ENCODE measurements at places on chromosomes 6 and 20.
A peak's percentile ranks its signal among the peaks of the same experiment; 100 is the strongest.

- DNase-seq, result no peak
Measured at GRCh38 chr6:15539722-15540270, 123.0 kb downstream of the DTNBP1 start.

GRCh38 chr20:44212792-44213191, 2.2 kb upstream of the OSER1 start:
- DNase-seq, result no peak

- DNase-seq, result no peak
Measured at GRCh38 chr6:134826889-134827737, 122.8 kb downstream of the ALDH8A1 start.

GRCh38 chr6:168217880-168218537, 101.6 kb downstream of the DACT2 start:
- DNase-seq, result no peak

GRCh38 chr6:3280866-3281465, 22.2 kb downstream of the PSMG4 start:
- DNase-seq, result no peak

DNA sequence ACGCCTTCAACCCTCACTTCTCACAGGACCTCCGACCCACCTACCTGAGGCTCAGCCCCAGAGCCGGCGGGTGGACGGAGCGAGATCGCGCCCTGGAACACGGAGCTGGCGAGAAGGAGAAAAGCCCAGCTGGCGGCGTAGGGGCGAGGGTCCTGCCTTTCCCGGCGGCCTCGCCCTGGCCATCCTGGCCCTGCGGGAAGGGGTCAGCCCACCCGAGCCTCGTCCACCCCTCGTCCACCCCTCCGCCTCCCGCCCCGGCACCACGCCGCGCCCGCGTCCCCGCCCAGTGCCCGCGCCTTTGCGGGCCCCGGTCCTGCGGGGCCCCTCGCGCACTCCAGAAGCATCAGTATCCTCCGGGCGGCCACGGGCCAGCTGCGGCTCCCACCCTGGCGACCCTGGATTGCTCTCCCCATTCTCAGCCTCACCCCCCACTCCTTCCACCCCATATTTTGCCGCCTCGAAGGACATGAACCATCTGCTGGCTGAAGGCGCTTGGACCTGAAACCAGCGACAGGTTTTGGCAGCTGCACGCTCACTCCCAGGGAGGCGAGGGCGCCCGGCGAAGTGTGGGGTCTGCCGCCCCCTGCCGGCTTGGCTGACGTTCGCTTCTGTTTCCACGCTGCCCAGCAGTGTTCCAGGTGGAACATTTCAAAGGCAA, 65.1 kb downstream of the PLG start:
- DNase-seq, result peak; percentile 57

DNA sequence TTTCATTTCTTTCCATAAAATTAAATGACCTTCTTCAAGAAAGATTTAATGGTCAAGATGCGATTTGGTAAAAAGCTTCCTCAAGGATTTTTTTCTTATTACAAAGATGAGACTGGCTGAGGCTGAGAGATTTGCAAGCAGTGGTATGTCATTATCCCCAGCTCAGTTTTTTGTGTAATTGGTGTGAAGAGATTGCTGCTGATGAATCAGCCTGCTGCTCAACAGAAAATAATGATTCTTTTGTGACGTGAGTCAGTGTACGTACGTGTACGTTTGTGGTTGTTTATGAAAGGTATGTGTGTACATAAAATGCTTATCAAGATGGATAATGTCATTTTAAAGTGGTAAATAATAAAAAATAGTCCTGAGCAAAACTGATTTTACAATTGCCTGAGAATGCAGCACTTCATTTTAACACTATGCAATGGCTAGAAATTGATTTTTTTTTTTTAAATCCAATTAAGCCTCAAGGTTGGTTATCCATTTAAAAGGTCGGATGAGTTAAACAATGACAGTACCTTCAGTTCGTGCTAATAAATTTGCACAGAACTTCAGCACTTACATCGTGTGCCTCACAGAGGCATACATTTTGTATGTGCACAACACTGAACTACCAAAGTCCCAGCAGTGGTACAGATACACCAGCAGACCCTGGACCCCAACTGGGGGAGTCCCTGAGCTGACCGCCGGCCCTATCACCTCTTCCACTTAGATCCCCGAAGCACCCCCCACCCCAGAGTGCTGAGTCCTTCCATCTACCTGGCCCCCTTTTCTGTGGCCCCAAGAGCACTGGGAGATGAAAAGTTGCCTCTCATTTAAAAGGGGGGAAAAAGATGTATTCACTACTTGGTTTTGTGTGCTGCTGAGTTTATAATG, 9.7 kb upstream of the NPEPL1 start:
- DNase-seq, result no peak

DNA sequence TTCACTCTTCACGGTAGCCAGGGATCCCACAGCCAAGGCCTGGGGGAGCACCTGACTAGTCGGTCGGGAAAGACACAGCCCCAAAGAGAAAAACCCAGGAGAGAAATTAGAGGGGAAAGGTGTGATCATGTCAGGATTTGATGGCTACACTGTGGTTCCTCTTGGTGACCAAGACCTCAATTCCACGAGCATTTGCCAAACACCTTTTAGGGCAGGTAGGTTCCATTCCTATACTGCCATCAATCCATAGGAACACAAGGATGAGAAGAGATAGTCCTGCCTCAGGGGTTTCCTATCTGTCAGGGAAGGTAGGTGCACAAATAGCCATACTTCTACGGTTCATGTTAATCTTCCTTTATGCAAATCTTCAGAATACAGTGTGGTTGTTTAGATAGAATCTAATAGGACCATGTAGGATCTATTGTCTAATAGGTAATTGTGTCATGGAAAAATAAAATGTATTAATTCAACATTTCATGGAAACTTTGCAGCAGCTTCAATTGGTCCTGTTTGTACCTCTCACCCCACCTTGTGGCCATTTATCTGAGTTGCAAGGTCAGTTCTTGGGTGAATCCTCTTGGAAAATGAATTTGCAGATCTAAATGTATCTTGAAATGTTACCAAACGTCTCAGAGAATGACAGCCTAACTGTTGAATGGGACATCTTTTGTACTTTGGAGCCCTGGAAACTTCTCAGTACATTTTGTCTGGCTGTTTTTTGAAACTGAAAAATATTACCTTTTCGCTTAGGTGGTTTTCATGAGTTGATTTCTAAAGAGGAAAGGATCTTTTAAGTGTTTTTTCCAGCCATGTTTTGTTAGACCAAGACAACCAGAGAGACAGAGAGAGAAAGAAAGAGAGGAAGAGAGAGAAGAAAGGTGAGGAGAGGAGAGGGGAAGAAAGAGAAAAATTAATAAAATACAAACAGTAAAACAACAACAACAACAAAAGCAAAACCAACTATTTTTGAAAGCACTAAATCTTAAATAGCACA, 33.7 kb upstream of the IYD start:
- no peak for DNase-seq

- no peak for DNase-seq
Measured at GRCh38 chr6:37502703-37503291, 3.1 kb upstream of the CCDC167 start.

DNA sequence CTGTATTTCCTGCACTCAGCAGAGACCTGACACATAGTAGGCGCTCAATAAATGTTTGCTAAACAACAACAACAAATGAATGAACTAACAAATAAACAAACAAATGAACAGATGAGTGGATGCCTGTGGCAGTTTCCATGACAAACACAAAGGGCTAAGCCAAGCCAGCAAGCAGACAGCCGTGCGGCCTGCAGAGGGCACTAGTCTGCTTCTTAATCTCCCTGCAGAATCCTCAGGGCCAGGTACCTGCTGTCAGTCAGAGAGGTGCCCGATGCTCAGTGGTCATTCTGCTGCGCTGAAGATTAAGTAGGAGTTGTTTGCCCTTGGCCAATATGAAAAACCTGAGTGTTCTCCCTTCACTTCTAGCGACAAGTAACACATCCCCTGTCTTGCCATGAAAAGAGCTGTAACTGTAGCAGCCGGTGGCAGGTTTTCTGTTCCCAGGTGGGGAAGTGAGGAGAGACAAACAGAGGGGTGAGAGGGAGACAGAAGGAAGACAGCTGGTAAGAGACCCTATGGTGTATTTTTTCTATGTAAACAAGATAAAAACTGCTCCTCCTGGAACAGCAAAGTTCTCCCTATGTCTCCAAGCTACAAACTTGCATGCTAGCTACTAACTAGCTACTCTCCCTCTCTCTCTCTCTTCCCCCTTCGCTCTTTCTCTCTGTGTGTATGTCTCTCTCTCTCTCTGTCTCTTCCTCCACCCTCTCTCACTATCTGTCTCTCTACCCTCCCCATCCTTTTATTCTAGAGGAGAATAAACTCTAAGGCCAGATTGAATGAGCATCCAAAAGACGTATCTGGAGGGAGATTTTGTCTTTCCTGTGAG, at the start of gene MC3R:
TSS of gene MC3R (plus strand) at position 779 of the 829 bp plus-strand sequence. CDS start 112 bp downstream, outside the sequence.
- no peak for DNase-seq

GRCh38 chr20:33649201-33649681, 12.9 kb upstream of the C20orf144 start:
- no peak for DNase-seq

DNA sequence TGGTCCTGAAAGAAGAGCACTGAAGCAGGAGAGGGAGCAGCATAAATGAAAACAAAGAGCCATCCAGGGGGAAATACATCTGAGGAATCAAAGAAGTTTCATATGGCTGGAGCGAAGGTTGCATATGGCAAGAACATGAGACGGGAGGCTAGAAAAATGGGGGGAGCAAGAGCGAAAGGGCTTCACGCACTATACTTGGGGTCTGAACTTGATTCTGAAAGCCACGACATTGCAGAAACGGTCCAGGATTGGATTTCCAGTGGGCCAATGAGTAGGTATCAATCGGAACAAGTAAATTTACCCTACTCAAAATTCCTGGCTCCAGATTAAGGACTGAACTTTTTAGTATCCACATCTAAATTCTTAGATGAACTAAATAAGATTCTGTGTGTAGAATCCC, 47.9 kb downstream of the B4GALT5 start:
- DNase-seq, result no peak

DNA sequence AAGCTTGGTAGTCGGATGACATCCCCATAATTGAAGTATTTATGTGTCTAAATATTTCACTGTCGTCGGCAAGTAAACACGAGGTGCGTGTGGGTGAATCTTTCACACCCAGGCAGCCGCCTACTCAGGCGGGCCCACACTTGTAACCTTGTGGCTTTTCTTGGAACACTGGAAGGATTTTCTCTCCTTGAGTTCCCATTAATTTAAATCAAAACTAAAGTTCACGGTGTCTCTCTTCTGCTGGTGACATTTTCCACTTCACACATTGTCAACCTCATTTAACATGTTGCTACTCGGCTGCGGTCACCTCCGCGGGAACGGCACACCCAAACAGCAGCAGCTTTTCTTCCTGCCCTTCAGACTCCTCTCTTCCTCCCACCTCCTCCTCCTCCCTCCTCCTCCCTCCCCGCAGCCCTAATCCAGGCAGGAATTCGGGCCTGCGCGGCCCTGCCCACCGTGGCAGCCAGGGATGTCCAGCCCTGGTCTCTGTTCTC, 336.6 kb downstream of the QKI start:
- no peak for DNase-seq

GRCh38 chr6:53910834-53911233, 116.0 kb downstream of the LRRC1 start:
- peak; percentile 35 for DNase-seq

DNA sequence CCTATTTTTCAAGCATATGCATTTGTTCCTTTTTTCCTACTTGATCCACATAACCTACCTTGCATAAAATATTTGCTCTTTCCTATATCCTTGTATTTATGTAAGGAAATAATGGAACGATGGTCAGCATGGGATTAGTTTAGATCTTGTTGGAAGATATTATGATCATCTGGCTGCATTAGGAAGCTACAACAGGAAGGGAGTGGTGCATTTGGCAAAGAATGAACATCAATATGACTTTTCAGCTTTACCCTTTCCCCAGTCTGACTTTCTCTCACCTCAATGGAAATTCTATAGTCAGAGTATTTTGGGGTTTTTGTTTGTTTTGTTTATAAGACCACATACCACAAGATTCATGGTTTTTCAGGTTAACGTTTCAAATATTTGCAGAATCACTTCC, 66.0 kb downstream of the HS3ST5 start:
- DNase-seq, result no peak

- no peak for DNase-seq
Measured at GRCh38 chr6:139338795-139339194, 35.7 kb downstream of the CITED2 start.

GRCh38 chr6:140236732-140237131, 862.3 kb upstream of the CITED2 start:
- DNase-seq, result no peak

GRCh38 chr6:28353981-28354676, 4.4 kb downstream of the ZKSCAN3 start:
- DNase-seq, result no peak

- no peak for DNase-seq
Measured at GRCh38 chr6:135116571-135116970, 61.9 kb upstream of the HBS1L start.

DNA sequence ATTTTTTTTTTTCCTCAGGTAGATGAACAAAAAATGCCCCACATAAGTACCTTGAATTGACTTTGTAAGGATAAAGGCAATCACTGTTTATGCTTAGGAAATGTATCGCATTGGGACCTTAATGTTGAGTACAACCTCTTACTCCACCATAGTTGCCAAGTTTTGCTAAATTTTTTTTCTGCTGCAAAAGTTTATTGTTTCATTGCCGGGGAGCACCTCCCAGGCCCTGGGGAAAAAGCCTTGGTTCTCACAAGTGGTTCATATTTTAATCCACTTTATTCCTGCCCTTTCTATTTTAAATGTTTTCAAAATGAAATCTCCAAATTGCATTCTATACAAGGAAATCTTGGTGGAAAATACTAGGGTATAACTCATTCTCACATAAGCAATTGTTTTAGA, 52.3 kb upstream of the UTRN start:
- no peak for DNase-seq

DNA sequence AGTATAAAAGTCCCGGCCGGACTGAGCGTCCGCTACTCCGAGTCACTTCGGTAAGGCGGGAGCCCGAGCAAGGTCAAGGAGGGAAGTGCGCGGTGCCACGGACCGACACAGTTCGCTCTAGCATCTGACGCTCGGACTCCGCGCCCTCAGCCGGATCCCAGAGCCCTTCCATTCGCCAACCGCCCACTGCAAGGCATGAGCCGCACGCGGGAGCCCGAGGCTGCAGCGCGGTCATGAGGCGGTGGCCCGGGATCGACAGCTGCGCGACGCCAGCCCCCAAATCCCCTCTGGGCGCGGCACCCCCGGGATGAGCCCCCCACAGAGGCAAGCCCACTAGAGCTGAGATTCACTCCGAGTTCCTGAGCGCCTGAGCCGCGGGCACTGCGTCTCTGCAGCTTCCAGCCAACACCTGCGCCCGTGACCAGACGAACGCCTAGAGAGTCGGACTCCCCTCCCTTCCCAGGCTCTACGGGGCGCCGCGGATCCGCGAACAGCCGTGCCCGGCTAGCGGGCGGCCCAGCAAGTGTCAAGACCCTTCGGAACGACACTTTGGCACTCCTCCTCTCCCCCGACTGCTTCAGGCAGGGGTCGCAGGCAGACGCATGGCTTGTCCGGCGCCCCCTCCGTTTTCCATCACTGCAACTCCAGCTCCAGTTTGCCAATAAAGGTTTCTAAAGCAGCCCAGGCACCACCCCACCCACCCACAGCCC, 725 bp upstream of the ISM1 start:
- no peak for DNase-seq
